GM23338 (cell line): ENCODE measurements at places on chromosomes 1 and 21. TPM values are rescaled to one million over a fixed set of nuclear protein-coding genes. Genes with fewer than 3 reads are reported as not detected.
A peak's percentile ranks its signal among the peaks of the same experiment; 100 is the strongest.

CD2 gene
- polyA plus RNA-seq, result not detected in 2 replicates

RXFP4 gene
- 0.23 TPM in 1 of 2 replicates, not detected in the other for polyA plus RNA-seq

DNA sequence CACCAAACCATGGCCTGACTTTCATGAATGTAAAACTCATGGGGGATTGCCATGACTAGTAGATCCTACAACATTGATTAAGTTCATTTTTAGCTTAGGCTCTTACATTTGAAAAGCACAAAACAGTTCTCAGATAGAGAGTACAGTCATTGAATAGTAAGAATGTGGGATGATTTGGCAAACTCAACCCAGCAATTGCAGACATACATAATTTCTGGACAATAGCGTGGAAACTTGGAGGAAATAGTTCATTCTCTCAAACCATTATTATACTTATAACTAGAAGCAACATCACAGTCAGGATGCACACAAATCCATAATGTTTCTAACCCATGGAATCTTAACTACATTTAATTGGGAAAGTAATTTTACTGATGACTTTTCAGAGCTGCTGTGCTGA lies 598.2 kb downstream of the LMO4 start:
- DNase-seq, result no peak

GSTM1 gene
- not detected in 2 replicates for polyA plus RNA-seq

DNA sequence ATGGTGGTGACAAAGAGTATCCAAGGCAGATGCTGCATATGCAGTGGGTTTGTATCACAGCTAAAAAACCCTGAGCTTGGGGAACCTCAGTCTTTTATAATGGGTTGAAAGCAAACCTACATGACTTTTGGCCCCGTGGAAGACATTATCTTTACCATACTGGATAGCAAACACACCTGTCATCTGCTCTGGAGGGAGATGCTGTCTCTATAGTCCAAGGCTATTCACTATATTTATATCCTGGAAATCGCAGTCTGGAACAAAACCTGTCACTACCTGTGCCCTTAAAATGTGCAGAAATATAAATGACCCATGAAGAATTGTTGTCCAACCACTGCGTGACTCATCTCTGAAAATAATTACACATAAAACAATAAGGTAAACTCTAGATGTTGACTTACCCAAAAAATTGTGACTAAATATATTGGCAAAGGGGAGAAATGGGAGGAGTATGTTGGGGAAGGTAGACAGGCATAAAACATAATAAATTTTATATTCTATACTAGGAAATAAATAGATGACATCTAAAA lies 121.0 kb upstream of the CXADR start:
- no peak for DNase-seq

- no peak for DNase-seq
Observed at GRCh38 chr1:35475356-35475755, 81.8 kb downstream of the KIAA0319L start.

PGLYRP3 gene
- polyA plus RNA-seq, result not detected in 2 replicates

IRF6 gene
- polyA plus RNA-seq, result 4.5 and 4.6 TPM in 2 replicates

GRCh38 chr1:234929369-234929768 lies 199.3 kb downstream of the TOMM20 start:
- no peak for DNase-seq

FHAD1 gene
- polyA plus RNA-seq, result 1.8 and 2.5 TPM in 2 replicates

DNA sequence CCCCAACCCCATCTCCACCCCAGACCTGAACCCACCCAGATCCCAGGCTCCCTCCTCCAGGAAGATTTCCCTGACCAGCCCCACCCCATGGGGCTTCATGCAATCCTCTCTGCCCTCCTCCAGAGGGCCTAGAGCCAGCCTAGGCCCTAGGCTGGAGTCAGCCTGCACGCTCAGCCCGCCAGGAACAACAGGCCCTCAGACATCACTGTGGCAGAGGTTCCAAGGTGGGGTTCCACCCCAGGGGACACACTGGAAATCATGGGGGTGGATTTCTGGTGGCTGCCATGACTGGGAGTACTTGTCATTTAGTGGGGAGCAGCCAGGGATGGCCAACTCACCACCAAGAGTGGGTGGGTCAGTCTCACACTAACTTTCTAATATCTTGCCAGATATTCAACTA lies 122.0 kb downstream of the GLIS1 start:
- DNase-seq, result peak; percentile 53

DNA sequence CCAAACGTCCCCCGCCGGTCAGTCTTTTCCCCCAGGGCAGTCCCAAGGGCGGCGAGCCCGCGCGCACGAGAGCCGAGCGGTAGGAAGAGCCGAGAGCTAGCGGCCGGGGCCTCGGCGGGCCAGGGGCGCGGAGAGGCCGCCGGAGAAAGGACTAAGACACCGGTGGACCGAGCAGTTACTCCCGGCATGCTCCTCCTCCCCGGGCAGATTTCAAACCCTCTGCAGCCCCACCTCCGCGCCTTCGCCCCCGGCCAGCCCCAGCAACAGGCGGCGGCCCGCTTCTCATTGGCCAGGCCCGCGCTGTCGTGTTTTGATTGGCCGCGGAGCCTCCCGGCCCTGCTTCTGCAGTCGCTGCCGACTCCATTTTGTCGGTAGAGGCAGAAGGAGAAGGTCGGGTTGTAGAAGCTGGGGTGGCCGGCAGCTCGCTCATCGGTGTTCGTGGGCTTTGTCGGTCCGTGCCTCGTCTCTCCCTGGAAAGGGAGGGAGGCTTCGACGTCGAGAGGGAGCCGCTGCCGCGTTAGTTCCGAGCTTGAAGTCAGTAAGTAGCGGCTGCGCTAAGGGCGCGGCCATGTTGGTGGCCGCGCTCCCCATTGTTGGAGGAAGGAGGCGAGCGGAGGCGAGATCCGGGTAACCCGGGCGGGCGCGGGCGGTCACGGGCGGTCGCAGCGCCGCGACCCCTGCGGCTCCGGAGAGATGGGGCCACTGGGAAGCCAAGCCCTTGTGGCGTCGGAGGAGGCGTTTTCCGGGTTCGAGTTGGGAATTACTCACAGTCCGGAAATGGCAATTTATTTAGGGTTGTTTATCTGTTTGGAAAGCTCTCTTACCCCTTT lies at the start of gene PNRC2:
TSS of gene PNRC2 (plus strand) at position 368 of the 830 bp plus-strand sequence. CDS start 1,630 bp downstream, outside the sequence.
- DNase-seq, result peak; percentile 98

LCE1E gene
- 0.43 TPM in 1 of 2 replicates, not detected in the other for polyA plus RNA-seq

FCRL5 gene
- polyA plus RNA-seq, result 0.54 and 0.79 TPM in 2 replicates

- DNase-seq, result no peak
Observed at GRCh38 chr1:180246579-180246978, 16.5 kb downstream of the LHX4 start.

DNA sequence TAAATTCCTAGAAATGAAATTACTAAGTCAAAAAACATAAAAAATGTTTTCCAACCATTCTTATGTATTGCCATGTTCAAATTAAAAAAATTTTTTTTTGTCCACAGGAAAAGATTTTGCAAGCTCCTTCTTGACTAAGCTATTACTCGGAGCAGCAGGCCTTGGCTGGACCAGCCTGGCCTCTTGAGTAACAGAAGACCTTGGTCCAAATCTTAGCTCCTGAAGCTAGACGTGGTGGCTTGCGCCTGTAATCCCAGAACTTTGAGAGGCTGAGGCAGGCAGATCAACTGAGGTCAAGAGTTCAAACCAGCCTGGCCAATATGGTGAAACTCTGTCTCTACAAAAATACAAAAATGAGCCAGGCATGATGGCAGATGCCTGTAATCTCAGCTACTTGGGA lies 77.6 kb downstream of the CLSTN1 start:
- DNase-seq, result no peak

GRCh38 chr1:201537028-201537427 lies 1.9 kb upstream of the NAV1 start:
- no peak for DNase-seq

LAMC1 gene
- 18.4 and 20.5 TPM in 2 replicates for polyA plus RNA-seq

DNA sequence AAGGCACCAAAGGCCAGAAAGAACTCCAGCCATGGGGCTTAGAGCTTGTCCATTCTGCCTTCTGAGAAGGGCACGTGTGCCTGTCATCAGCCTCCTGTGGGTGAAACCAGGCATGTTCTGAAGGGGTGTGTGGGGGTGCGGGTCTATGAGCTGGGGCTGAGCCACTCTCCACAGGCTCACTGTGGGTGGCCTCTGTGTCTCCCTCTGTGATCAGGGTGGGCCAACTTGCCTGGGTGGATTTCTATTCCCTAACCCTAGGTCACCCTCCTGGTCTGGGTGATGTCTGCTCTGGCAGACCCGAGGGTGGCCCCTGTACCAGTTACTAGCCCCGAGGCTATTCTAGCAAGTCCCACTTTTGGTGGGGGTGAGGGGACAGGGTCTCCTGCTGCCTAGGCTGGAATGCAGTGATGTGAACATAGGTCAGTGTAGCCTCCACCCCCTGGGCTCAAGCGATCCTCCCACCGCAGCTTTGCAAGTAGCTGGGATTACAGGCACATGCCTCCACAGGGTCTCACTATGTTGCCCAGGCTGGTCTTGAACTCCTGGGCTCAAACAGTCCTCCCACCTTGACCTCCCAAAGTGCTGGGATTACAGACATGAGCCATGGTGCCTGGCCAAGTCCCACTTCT lies 94.4 kb downstream of the TRIM11 start:
- no peak for DNase-seq

DNA sequence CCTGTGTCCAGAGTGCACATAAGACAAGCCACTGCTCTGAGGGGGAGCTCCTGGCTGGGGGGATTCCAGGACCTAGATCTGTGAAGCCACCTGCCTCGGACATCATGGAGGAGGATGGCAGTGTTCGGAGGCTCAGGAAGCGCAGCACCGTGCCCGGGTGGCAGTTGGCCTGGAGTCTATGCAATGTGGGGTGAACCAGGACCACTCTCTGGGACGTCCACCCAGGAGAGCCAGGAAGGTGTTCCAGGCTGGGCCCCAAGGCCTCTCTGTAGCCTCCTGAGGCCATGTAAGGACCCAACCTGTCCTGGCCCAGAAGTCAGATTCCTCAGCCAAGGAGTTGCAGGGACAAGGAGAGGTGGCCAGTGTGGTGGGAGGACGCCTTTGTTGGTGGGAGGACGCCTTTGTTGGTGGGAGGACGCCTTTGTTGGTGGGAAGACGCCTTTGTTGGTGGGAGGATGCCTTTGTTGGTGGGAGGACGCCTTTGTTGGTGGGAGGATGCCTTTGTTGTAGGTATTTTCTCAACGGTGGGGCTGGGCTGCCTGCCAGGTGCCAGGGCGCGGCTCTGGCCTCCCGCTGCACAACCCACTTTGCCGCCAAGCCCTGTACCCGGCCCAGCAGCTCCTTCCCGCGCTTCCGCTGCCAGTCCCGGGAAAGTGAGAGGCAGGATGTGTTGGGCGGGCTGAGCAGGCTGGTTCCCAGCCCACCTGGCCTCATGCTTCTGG lies 30.6 kb upstream of the BMP8B start:
- no peak for DNase-seq

DNA sequence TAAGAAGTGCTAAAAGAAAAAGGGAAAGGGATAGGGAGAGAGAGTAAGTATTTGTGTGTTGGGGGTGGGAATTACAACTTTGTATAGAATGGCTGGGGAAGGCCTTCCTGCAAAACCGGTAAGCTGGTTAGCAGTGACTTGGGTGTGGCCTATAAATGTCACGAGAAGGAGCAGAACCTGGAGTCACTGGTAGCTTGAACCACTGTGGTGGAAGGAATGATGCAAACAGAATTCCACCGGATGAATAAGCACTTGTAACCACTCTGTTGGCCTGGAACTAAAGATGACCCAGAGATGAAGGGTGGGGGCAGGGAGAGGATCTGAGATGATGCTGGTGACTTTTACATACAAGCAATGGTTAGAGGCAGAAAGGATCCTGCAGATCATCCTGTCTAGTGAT lies 8.9 kb downstream of the XKR8 start:
- no peak for DNase-seq

CTSE gene
- not detected in 2 replicates for polyA plus RNA-seq

LCE1C gene
- polyA plus RNA-seq, result not detected in 2 replicates

RIPPLY3 gene
- 2.8 and 3.1 TPM in 2 replicates for polyA plus RNA-seq

C4BPA gene
- not detected in 2 replicates for polyA plus RNA-seq

DNA sequence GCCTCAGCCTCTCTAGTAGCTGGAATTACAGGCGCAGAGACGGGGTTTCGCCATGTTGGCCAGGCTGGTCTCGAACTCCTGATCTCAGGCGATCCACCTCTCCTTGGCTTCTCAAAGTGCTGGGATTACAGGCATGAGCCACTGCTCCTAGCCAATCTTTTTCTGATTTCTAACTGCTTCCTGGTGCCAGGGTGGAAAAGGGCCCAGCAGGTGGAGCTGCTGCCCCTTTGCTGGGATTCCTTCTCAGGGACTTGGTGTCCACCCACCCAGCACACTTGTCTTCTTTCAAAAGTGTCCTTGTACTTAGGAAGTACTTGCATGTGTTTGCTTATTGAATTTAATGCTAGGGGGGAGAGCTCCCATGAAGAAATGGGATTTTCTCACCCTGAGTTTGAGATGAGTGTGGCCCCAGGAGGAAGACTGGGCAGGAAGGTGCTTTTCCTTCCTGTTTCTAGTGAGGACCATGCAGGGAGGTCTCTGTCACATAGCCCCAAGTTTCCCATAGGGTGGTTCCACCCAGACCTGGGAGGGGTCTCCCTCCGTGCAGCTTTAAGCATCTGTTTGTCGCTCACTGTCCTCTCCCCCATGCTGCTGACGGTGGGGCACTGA lies 14.2 kb downstream of the UTP11 start:
- peak; percentile 79 for DNase-seq

- DNase-seq, result no peak
Observed at GRCh38 chr1:176122282-176122681, 84.8 kb downstream of the COP1 start.

TPTE gene
- not detected in 2 replicates for polyA plus RNA-seq

DNA sequence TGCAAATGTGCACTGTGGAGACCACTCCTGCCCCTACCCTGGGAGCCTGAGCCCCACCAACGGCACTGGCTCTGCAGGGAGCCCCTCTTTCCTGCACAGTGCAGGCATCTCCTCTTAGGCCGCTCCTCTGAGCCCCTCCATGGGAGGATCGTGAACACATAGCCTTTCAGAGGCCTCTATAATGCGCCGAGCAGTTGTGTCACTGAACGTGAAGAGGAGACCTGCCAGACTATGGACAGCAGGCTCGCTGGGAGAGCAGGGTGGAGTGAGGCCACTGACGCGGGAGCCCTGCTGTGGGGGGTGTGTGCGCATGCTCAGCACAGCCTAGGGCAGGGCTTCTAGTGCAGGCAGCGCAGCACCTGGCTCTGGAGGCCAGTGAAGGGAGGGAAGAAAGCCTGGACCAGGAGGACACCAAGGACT lies 151.3 kb upstream of the COL6A1 start:
- no peak for DNase-seq

NUCKS1 gene
- polyA plus RNA-seq, result 239 and 255 TPM in 2 replicates

- peak; percentile 93 for DNase-seq
Observed at GRCh38 chr1:6259491-6260362, 1.2 kb downstream of the GPR153 start.

DNA sequence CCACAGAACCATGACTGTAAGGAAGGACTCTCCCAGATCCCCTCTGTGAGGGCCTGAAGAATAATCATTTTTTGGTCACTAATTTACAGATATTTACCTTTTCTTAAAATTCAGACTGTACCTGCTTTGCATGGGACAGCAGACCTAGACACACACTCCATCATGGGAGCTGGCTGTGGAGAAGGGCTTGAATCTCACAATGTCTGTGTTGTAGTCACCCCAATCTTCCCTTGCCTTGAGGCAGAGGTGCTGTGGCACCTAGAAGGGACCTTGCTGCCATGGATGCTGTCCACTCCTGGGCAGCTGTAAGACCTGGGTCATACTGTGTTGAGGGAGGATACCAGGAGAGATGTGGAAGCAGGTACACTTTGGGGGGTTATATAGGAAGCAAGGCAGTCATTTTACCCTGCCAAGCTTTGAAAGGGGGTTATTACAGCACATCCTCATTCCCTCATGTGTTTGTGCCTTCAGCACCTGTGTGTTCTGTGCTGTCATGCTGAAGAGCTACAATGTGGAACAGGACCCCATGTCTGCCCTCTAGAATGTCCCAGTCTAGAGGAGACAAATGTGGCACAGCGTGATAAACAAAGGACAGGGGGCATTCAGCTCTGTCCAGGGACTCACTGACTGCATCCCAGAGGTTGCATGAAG lies 27.1 kb downstream of the TRAF5 start:
- DNase-seq, result no peak
